ENCODE measurements at places on chromosomes 12 and 14.
A peak's percentile ranks its signal among the peaks of the same experiment; 100 is the strongest.

DNA sequence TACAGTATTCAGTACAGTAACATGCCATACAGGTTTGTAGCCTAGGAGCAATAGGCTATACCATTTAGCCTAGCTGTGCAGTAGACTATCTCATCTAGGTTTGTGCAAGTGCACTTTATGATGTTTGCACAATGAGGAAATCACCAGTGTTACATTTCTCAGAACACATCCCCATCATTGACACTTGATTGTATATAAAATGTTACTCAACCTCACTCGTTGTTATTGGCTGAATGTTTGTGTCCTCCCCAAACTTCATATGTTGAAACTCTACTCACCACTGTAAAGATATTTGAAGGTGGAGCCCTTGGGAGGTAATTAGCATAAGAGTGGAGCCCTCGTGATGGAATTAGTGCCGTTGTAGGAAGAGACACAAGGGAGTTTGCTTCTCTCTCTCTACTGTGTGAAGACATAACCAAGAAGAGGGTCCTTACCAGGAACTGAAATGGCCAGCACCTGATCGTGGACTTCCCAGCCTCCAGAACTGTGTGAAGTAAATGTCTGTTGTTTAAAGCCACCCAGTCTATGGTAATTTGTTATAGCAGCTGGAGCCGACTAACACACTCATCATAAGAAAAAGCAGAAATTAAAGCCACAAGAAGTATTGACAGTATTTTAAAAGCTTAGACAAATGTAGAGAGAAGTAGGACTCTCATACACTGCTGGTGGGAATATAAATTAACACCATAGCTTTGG lies 3.2 kb upstream of the MED13L start:
- peak; percentile 91 for DNase-seq

- DNase-seq: no peak
Observed at GRCh38 chr12:9808504-9808903, 18.8 kb upstream of the KLRF1 start.

GRCh38 chr14:49017447-49017846 lies 568.7 kb downstream of the RPS29 start:
- DNase-seq: no peak

- DNase-seq: no peak
Observed at GRCh38 chr14:52473557-52473956, 78.7 kb downstream of the TXNDC16 start.

GRCh38 chr14:20219033-20219432 lies 4.5 kb upstream of the OR11H6 start:
- DNase-seq: no peak

Data from SIG-M5 (cell line).